ENCODE measurements at places on chromosomes 6 and 20. TPM values are rescaled to one million over a fixed set of nuclear protein-coding genes. Genes with fewer than 3 reads are reported as not detected.

SLC23A2 gene
- total RNA-seq, result 14.2 TPM

HUS1B gene
- total RNA-seq, result 1.9 TPM

TMEM239 gene
- not detected for total RNA-seq

CRISP3 gene
- not detected for total RNA-seq

THEMIS gene
- under 0.01 TPM for total RNA-seq

DNA sequence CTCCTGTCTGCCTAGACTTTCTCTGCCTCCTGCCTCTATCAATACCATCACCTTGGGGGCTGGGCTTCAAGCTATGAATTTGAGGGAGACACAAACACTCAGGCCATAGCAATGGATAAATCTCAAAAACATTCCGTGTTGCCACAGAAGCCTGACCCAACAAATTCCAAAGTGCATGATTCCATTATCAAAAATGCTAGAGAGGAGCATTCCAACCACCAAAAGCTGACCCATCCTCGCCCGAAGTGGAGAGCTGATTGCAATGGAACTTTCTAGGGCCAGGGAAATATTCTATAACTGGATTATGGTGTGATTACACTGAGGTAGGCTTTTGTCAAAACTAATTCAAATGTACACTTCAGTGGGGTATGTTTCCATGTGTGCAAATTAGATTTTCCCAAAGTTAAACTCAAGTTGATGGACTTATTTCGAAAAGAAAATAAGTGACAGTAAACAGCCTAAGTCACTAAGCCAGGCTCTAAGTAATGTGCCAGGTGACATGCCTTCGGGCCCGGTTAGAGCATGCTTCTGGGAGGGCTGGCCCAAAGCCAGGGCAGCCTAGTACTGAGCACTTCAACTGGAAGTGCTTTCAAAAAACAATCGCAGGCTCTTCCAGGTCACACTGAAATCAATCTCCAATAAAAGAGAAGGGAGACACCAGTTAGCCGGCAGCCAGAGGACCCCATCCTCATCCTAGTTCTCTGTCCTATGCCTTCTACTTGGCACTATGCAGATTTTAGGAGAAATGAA, 142.3 kb downstream of the TBXT start:
- peak; percentile 46 for DNase-seq

DNA sequence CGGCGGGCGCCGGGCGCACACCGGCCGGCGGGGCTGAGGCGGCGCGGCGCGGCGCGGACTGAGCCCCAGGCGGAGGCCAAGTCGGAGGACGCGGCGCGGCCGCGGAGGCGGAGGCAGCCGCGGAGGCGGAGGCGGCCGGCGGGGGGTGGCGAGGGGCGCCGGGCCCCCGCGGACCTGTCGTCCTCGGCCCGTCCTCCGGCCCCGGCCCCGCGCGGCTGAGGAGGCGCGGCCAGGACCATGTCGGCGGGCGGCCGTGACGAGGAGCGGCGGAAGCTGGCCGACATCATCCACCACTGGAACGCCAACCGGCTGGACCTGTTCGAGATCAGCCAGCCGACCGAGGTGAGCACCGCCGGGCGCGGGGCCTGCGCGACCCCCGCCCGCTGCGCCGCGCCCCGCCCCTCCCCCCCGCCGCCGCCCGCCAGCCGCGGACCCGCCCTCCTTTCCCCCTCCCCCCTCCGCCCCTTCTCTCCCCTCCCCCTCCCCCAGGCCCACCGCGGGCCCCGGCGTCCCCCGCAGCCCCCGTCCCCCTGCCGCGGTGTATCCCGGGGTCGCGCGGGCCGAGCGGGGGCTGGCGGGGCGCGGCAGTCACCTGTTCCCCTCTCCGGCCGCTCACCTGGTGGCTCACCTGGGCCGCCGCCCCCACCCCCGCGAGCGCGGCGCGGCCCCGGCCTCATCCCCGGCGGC, at the start of gene AFDN:
Gene AFDN, plus strand, starts transcription at position 16 of the 687 bp plus-strand sequence. Its CDS starts 222 bp downstream, at position 238.
- no peak for DNase-seq

DNA sequence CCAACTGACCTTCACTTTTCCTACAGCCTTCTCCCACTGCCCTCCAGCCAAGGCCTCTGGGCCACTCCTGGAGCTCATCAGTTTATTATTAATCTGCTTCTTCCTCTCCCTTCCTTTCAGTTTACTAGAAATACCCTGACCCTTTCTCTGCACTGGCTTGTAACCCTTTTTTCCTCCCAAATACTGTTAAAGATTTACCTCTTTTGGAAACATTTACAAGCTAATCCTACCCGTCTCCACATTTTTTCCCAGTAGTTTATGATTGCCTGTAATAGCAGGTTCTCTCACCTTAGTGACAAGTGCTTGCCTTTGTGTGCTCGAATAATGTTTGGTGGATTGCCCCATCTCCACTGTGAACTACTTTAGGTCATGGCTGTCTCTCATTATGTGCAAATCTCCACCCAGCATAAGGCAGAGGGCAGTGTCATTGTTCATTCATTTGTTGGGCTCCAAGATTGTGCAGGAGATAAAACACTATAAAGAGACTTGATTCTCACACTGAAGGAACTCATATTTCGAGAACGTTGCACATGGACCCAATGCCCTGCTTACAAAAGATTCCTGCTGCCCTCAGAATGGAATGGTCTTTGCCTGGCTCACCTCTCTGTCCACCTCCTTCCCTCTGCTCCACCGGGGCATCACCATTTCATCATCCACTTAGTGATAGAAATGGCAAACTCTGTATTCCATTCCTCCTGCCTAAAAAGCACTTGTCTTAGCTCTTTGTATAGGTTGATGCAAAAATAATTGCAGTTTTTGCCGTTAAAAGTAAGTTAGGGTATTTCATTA, 491.1 kb downstream of the UTRN start:
- no peak for DNase-seq

GRCh38 chr20:48523191-48523995, 304.4 kb downstream of the PREX1 start:
- peak; percentile 54 for DNase-seq

DNA sequence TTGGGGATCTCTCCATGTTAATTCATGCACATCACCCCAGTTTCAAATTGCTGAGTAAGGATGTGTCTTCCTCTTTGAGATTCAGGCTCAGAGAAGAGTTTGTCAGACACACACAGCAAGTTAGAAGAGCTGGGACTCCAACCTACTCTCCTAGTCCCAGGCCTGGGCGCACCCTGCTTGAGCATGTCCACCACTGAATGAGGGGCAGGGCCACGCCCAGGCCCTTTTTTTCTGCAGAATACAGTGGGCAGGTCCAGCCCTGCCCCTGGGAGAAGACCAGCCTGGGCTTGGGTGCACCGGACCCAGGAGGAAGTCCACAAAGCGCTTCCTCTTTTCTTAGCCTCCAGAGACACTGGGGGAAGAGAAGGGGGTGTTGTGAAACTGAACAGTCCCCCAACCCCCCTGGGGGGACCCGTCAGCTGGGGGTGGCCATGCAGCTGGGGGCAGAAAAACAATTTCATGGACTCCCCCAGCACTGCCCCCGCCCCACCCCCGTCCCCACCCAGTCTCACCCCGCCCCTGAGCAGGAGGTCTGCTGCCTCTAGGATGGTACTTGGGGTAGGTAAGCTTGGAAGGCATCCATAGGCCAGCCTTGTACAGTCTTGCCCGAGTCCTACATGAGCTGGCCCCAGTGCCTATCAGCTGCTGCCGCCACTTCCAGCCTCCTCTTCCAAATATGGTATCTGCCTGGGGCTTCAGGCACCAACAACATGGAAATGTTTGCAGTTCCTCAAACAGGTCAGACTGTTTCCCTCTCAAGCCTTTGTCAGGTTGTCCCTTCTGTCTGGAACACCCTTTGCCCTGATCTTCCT, 11.7 kb upstream of the HCK start:
- no peak for DNase-seq

DNA sequence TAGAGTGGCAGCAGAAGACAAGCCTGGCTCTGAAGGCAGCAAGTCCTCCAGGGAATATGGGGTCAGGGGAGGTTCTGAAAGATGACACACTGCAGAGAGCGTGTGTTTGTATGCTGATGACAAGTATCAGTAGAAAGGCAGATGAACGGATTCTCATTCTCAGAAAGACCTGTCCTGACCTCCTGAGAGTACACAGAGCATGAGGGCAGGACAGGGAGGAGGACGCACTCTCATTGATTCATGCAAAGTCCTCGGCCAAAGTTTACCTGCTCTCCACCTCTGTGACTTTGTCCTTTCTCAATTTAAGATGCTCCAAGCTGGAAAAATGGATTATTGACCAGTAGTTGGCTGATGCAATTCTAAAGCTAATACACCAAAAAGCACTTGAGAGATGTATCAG, 156.7 kb downstream of the LPA start:
- DNase-seq, result no peak

All from fibroblast of villous mesenchyme (primary cell).